8988T (cell line): ENCODE measurements at places on chromosomes 7 and 10.

GRCh38 chr7:100122568-100122967, 3.1 kb downstream of the CNPY4 start:
- DNase-seq = no peak

- DNase-seq = no peak
Measured at GRCh38 chr7:15607529-15608210, 45.9 kb upstream of the AGMO start.

DNA sequence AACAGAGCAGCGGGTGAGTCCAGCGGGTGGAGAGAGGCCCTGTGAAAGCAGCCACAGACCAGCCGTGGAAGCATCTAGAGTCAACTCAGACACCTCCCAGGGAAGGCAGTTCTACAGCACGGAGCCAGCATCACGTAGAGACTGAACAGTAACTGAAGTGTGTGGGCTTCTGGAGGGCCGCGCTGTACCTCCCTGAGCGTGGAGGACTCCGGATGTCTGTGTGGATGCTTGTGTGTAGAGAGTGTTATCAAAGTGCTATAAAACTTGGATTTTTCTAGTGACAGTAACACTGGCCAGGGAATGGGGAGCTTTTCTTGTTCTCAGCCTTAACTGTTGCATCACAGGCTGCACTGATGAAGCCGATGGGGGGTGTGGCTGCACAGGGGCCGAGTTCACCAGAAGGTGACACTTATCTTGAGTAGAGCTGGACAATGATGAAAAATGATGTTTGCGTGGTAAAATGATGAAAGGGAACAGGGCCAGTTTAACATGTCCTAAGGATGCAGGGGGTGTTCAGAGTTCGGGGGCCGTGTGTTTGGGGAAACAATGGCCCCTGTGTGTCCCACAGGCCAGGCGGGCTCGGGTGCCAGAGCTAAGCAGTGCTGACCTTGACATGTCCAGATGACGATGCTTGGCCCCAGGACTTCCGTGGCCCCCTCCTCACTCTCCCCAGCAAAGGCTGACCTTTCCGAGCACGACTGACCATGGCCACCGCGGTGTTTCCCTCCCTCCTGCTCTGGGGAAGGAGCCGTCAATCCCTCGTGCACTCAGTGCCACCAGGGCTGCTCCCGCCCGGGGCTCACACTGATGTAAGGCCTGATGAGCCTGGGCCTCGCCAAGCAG, 21.9 kb downstream of the MNX1 start:
- no peak for DNase-seq

DNA sequence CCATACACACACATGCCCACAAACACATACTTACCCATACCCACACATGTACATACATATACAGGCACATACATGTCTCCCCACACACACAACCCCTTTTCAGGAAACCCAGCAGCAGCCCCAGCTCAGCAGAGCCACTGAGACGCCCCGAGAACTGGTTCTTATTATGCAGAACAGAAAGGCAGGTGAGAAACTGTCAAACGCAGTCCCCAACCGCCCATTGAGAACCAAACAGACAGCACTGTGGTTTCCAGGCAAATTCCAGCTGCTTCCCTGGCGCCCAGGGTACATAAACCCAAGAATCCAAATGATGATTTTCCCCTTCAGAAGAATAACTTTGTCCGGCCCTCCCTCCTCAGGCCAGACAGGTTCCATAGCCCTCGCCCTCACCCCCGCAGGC, 366.6 kb upstream of the ZMIZ1 start:
- DNase-seq = no peak

DNA sequence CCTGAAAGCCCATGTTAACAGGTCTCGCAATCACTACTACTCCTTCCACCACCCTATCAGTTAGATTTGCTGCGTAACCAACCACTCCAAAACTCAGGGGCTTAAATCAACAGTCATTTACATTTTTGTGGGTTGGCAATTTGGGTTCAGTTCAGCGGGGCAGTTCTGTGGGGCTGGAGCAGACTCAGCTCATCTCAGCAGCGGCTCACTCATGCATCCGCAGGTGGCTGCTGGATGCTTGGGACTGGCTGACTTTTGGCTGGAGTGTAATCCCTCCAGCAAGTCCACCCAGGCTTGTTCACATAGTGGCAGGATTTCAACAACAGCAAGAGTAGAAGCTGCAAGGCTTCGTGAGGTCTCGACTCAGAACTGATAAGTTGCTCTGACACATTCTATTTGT, 79.2 kb downstream of the NEUROD6 start:
- no peak for DNase-seq

DNA sequence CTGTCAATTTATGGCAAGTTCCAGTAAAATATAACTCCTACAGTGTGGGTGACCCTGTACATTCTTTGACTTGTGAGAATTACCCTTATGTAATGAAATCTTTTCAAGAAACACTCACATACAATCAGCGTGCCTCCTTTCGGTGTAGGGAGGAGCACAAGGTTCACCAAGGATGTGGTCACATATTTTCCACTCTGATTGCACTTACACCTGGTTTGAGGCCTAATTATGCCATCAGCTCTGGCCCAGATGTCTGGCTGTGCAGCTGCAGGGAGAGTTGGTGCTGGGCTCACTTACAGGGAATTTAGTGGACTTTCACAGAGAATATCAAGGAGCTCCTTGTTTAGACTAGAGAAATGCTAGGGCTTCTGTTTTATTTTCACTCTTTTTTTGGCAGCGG, 146.0 kb upstream of the STEAP4 start:
- no peak for DNase-seq

- DNase-seq = no peak
Measured at GRCh38 chr10:12448729-12449391, 99.5 kb downstream of the CAMK1D start.

- DNase-seq = no peak
Measured at GRCh38 chr7:2943851-2944601, 99.6 kb downstream of the CARD11 start.

- DNase-seq = no peak
Measured at GRCh38 chr7:28675429-28675828, 263.1 kb downstream of the CREB5 start.

DNA sequence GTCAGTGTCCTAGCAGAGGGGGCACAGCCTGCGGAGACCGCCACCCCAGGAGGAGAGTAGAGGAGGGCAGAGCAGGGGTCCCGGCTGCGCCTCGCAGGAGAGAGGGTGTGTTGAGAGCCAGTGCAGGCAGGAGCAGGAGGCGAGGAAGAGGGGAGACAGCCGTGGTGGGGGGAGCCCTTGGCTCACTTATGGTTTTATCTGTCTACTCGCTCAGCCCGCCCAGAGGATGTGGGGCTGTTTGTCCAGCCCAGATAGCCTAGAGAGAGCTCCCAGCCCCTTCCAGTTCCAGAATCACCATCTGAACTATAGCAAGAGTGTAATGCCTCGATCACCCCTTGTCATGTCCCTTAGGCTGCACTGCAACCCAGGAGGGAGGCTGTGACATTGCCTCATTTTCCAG, 26.6 kb downstream of the SLC29A3 start:
- no peak for DNase-seq

GRCh38 chr7:150898475-150899011, 46.2 kb downstream of the AOC1 start:
- peak; percentile 60 for DNase-seq

- no peak for DNase-seq
Measured at GRCh38 chr7:30933124-30933974, 21.7 kb downstream of the AQP1 start.

GRCh38 chr10:116272440-116273283, at the start of gene GFRA1:
GFRA1 (minus strand) TSS chr10:116273206; CDS start chr10:116272029, 1,177 bp downstream.
- no peak for DNase-seq

DNA sequence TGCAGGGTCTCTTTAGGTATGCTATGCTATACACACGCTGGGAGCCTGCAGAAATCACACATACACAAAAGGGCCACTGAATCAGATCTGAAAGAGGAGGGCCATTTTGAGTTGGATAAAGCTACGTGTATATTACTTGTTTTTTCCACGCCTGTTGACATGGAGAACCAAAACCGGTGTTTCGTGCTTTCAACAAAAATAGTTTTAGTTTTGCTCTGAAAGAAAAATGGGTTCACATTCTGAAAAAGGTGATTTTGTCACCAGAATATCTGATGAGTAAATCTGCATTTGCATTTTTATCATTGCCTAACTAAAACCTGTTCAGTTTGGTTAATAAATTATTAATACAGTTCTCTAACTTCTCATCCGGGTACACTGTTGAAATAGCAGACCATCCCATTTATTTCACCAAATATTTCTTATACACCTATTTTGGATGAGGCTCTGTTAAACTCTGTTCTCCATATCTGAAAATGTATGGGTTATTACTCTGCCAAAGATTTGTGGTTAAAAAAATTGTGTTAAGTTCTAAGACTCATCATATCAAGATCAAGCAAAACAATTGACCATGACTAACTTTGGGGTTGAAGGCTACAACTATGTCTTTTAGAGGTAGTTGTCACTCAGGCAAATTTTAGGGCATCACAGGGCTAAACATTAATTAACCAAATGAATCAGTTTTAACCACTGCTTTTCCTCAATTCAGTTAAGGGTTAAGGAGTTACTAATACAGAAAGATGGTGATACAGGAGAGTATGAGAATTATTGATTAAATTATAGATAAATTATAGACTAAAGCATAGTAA, 101.2 kb upstream of the RPA3 start:
- no peak for DNase-seq

DNA sequence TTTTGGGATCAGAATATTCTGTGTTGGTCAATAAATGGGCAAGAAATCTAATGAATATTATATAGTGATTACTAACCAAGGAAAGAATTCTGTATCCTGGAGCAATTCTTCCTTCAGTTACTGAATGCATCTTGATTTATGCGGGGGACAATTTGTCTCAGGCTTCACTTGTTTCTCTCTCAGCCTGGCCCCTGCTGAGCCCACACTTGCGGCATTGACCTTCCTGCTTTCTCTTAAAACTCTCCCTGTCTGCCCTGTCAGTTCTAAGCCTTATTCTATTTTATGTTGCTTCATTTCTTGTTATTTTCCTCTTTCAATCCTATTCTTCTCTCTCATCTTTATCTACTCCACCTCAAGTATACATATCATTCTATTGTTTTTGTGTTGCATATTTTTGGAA, 122.1 kb upstream of the TPK1 start:
- no peak for DNase-seq

DNA sequence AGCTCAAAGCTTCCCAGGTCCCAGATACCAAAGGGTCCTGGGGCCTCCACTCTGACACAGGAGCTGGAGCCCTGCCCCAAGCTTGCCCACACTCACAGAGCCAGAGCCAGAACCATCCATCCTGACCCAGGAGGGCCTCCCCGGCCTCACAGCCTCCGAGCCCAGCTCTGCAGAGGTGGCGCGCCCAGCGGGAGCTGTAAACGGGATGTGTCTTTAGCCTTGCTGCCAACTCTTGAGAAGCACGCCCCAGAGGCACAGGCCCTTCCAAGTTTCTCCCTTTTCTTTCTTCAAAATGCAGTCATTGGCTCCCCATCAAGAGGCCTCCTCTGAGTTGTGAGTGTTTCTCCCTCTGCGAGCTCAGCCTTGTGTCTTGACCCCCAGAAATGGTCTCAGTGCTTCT, 75.0 kb downstream of the PDGFA start:
- no peak for DNase-seq

DNA sequence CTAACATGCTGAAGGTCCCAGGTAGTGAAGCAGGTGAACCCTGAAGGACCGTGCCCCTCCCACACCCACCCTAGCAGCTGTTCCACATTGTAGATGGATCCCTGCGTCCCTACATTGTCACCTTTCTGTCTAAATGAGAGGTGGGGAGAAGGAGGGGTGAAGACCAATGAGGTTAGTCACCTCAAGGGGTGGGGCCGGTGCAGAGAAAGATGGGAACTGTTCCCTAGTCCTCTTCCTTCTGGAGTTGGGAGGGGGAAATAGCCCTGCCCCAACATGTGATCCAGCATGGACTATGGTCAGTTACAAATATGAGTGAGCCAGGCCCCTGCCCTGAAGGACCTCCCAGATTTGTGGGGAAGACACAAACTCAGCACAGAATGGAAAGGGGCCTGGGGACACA, 124.5 kb downstream of the LHPP start:
- no peak for DNase-seq

DNA sequence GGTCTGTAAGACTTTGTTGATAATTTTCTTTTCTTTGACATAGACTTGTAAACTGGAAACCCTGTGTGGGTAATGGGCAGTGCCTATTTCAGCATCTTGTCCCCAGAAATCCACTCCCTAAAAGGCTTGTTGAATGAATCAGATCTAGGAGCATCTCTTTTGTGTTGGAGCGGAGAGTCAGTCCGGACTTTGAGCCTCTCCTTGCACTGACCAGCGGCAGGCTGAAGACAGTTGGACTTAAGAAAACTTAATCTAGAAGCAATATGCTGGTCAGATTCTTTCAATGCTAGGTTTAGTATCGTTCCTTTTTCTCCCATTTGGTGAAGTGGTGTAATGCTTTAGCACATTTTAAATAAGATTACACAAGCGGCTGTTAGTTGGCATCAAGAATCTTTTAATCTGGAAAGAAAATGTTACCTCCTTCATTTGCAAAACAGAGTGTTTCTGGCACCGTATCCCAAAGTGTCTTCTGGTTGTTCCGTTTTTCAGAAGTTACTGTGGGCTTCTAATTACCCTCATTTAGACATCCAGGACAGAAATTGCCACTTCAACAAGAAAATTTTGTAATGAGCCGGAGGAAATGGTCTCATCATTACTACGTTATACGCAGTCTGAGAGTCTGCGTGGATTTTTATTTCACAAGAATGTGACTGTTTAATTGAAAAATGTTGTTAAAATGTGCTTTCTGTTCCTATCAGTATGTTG, 74.7 kb downstream of the CUX1 start:
- DNase-seq = no peak

DNA sequence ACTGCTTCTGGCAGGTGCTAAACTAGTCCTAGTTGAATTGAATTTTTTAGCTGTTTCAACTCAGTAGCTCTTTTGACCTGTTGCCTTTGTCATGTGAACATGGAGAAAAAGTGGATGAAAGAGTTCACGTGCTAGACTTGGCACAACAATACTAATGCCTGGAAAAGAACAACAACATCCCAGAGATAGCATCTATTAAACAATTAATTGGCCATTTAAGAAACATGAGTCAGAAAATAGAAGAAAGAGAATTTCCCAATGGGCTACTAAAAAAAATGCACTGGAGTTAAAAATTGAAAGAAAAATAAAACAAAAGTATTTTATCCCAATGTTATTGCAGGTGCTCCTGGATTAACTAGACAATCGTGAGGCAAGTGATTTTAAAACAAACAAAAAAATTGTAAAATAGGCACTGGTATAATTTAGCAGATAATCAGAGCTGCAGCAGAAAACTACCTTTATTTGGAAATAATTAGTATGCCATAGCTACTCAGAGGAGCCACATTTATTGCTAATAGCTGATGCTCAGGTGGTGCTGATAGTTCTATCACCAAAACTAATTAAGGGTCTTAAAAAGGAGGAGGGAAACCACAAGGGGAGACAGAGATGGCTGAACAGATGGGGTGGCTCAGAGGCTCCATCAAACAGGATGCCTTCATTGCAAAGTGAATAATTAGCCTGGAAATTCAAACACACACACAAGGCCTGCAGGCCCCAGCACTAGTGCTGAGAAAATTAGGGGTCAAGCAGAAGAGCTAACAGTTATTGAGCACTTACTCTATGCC, 17.6 kb downstream of the CCDC71L start:
- DNase-seq = no peak

- DNase-seq = no peak
Measured at GRCh38 chr7:151374726-151375125, 33.1 kb downstream of the NUB1 start.

GRCh38 chr10:60797200-60797599, 18.9 kb downstream of the CDK1 start:
- no peak for DNase-seq

- no peak for DNase-seq
Measured at GRCh38 chr7:40297741-40298311, 163.0 kb downstream of the SUGCT start.
